Muscle of leg (tissue), 16 donors: ENCODE measurements at places on chromosomes 4 and X. TPM values are rescaled to one million over a fixed set of nuclear protein-coding genes. Genes with fewer than 3 reads are reported as not detected.

Gene TMPRSS11D
- not detected for polyA plus RNA-seq

Gene MAGEC3
- 1.3 TPM for polyA plus RNA-seq

Gene RNF128
- polyA plus RNA-seq: 0.10 TPM

Gene FGF5
- 2.1 TPM for polyA plus RNA-seq

Gene ELF4
- polyA plus RNA-seq: 16.9 TPM

Gene NUP62CL
- 0.56 TPM for polyA plus RNA-seq

Gene GRPR
- polyA plus RNA-seq: 0.81 TPM

- H3K4me1 ChIP-seq: no peaks in the 10 kb centered on the region
- DNase-seq: peak; percentile 49
- H3K27me3 ChIP-seq: no peaks in the 10 kb centered on the region
- no peaks in the 10 kb centered on the region for H3K36me3 ChIP-seq
- H3K4me3 ChIP-seq: no peak overlapping the region
- H3K27ac ChIP-seq: no peak overlapping the region
Measured at GRCh38 chr4:62644372-62644771, 1444.2 kb downstream of the ADGRL3 start.

DNA sequence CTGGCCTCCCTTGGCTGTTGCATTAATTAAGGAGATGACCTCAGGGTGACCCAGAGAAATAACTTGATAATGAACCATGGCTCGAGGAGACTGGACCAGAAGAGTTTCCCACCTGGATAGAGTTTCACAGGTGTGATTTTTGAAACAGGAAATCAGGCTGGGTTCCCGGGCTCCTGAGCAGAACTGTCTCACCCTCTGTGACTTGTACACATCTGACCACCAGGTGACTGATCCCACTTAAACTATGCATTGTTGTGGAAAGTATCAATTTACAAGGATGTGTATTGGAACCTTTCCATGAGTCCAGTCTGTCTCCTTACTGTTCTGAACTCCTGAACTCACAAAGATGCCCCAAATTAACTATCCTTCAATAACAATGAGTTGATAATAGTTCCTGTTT lies 220.3 kb downstream of the PTTG2 start:
- no peak for DNase-seq
- H3K27ac ChIP-seq: no peak overlapping the region
- H3K4me3 ChIP-seq: no peak overlapping the region

GRCh38 chrX:15549189-15550012 lies 48.8 kb downstream of the BMX start:
- DNase-seq: no peak
- H3K27me3 ChIP-seq: peaks cover 34% of the 10 kb centered on the region
- H3K4me1 ChIP-seq: no peaks in the 10 kb centered on the region
- H3K4me3 ChIP-seq: no peak overlapping the region
- no peak overlapping the region for H3K27ac ChIP-seq

GRCh38 chrX:103560256-103560655 lies 25.1 kb upstream of the TCEAL4 start:
- peaks cover 8% of the 10 kb centered on the region for H3K27me3 ChIP-seq
- H3K4me3 ChIP-seq: no peak overlapping the region
- H3K27ac ChIP-seq: no peak overlapping the region
- DNase-seq: no peak
- no peaks in the 10 kb centered on the region for H3K4me1 ChIP-seq

DNA sequence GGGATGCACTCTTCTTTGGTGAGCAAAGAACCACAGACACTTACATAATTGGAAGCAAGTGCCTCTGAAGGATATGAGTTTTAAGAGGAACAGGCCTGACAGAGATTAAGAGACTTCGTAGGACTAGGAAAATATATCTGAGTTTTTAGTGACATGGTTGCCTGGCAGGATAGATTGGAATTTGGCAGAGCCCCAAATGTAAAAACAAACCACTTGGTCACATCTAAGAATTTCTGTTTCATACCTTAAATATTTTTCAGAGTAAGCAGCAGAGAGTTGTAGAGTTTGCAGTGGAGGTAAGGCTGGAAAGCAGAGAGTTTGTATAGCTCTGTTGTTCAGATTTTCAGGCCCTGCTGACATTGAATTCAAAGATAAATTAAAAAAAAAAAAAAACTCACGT lies 150.1 kb upstream of the MAGEB2 start:
- H3K4me3 ChIP-seq: no peak overlapping the region
- DNase-seq: no peak
- no peak overlapping the region for H3K27ac ChIP-seq
- no peaks in the 10 kb centered on the region for H3K27me3 ChIP-seq

DNA sequence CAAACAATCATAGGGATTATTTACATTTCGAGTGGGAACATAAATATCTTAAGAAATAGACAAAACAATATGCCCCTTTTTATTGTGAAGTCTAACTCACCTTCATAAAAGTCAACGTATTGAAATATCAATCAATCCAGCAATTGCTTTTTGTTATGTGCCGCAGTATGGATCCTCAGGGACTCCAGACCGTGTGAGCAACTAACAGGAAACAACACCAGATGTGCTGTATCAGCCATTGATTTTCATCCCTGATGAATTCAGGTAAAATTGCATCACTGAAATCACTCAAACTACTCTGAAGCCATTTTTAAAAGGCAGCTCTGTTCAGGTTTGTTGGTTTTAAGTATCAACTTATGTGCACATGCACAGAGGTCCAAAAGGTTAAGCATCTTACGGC lies 197.3 kb upstream of the FAT1 start:
- no peak for DNase-seq
- H3K4me1 ChIP-seq: no peaks in the 10 kb centered on the region
- H3K27me3 ChIP-seq: no peaks in the 10 kb centered on the region
- no peaks in the 10 kb centered on the region for H3K36me3 ChIP-seq

- DNase-seq: no peak
- H3K27me3 ChIP-seq: no peaks in the 10 kb centered on the region
Measured at GRCh38 chr4:116882503-116882902, 202.9 kb downstream of the TRAM1L1 start.

GRCh38 chr4:100359441-100359840 lies 158.4 kb downstream of the EMCN start:
- no peak overlapping the region for H3K4me3 ChIP-seq
- H3K27me3 ChIP-seq: no peaks in the 10 kb centered on the region
- H3K27ac ChIP-seq: peak overlapping the region; percentile 63
- H3K36me3 ChIP-seq: no peaks in the 10 kb centered on the region

DNA sequence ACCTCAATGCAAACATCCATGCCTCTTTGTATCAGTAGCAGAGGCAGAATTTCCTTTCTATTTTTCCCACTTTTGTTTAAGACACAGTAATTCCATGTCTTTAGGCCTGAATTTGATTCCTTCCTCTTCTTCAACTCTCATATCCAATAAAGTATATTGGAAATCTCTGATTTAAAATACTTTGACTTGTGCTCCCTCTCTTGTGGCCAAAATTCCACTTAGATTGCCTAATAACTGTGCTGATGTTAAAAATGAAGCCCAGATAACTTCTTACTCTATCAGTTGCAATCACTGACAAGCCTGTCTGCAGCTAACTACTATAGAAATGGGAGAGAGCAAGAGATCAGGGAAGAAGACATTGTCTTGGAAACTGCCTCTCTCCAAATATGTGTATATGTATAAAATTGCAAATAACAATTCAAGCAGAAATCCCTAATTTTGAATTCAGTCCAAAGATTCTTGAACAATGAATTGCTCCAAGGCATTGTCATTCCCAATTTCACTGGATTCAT lies 163.5 kb upstream of the SPIN4 start:
- H3K36me3 ChIP-seq: no peaks in the 10 kb centered on the region
- no peaks in the 10 kb centered on the region for H3K27me3 ChIP-seq
- H3K4me3 ChIP-seq: no peak overlapping the region
- H3K4me1 ChIP-seq: no peaks in the 10 kb centered on the region
- DNase-seq: peak; percentile 63

DNA sequence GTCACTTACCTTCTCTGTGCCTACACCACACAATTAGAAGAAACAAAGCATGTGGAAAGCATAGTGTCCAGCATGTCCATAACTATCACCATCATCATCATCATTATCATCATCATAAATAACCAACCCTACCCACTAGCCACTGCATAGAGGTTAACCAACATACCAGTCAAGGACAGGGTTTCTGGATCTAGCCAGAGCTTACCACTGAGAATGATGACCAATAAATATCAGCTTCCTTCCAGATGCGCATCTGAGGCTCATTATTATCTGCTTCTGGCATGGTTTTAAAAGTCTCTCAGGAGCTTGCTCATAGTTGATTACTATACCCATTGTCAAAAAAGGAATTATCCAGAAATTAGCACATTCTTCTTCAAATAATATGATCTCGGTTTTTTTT lies 25.5 kb upstream of the MYOZ2 start:
- H3K36me3 ChIP-seq: no peaks in the 10 kb centered on the region
- H3K27me3 ChIP-seq: no peaks in the 10 kb centered on the region
- DNase-seq: no peak
- peaks cover 9% of the 10 kb centered on the region for H3K4me1 ChIP-seq
- no peak overlapping the region for H3K27ac ChIP-seq
- no peak overlapping the region for H3K4me3 ChIP-seq

- H3K4me3 ChIP-seq: no peak overlapping the region
- H3K36me3 ChIP-seq: no peaks in the 10 kb centered on the region
- no peaks in the 10 kb centered on the region for H3K4me1 ChIP-seq
- DNase-seq: no peak
Measured at GRCh38 chr4:157961229-157961990, 211.4 kb downstream of the GASK1B start.
